Retinal pigment epithelial cell (primary cell): ENCODE measurements at places on chromosomes 5 and 9.

DNA sequence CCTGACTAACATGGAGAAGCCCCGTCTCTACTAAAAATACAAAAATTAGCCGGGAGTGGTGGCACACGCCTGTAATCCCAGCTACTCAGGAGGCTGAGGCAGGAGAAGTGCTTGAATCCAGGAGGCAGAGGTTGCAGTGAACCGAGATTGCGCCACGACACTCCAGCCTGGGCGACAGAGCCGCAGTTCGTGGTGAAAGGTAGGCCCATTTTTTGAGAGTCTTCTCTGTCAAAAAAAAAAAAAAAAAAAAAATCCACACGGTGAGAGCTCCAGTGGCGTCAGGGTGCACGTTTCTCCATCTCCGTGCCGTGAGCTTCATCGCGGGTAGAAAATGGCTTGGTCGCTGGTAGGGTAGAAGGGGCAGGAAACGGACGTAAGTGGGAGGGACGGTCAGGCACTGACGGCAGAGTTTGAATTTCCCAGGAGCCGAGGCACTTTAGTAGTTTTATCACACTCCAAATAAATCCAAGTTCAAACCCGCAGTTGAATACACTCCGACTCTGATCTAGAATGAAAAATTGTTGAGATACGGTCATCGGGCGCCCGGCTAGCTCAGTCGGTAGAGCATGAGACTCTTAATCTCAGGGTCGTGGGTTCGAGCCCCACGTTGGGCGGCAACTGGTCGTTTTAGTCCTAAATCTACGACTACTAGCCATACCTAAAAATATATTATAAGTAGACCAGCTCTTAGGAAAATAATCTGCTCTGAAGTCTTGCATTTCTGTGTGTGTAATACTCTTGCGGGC is 2.4 kb upstream of the TRIM7 start:
- DNase-seq, result no peak

DNA sequence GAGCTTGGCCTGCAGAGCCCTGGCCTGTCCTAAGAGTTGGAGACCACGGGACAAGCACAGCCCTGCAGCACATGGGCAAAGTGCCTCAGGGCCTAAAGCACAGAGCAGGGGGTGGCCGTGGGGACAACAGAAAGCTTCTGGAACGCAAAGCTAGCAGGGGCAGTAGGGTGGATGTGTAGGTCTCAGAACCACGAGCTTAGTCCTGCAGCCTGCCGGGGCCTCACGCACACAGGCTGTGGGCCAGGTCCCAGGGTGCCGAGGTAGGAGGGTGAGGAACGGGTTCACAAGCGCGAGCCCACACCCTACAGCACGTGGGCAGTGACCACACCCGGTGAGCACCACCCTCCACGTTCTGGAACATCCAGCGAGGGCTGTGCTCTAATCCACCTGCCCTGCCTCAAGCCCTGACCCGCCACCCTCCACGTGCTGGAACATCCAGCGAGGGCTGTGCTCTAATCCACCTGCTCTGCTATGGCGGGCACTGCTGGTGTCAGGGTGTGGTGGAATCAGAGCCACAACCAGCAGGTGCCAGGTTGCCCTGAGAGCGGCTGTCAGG is 9.3 kb downstream of the CLPTM1L start:
- DNase-seq, result no peak

DNA sequence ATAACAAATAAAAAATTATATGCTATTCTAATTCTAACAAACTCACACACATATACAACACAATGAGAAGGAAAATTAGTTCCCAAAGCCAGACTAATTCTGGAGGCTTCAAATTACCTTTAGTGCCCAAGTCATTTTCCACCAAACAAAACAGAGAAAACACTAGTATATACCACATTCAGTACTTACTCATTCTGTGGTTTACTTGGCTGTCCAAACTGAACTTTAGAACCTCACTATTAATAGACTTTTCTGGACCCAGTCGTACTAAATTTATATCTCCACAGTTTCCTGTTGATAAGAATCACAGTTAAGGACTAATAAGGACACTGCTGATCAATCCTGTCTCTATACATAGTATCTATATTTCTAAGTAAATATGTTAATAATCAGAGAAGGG is 66.4 kb downstream of the SETX start:
- DNase-seq, result no peak

GRCh38 chr9:123485216-123485615 is 129.2 kb downstream of the CRB2 start:
- DNase-seq, result no peak

DNA sequence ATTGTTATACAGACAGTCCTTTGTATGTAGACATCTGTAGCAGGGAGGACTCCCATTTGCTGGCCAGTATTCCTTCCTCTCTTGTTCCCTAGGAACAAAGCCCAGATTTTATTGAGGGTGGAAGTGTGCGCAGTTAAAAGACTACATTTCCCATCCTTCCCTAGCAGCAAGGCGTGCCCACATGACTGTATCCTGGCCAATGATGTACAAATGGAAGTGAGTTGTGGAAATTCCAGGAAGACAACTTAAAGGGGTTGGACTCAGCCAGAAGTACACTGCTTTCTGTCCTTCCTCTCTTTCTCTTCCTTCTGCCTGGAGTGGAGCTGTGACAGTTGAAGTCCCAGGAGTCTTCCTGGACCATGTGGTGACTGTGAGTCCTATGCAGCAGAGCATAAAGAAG is 89.0 kb downstream of the HRH2 start:
- DNase-seq, result no peak

GRCh38 chr5:141512390-141512910 is 23.6 kb downstream of the PCDHGC5 start:
- no peak for DNase-seq

GRCh38 chr9:115367780-115368525 is 250.0 kb upstream of the TNC start:
- DNase-seq, result no peak

GRCh38 chr9:76161541-76161940 is 232.7 kb downstream of the RFK start:
- no peak for DNase-seq

- peak; percentile 36 for DNase-seq
Measured at GRCh38 chr9:123832858-123833650, 96.9 kb downstream of the DENND1A start.

DNA sequence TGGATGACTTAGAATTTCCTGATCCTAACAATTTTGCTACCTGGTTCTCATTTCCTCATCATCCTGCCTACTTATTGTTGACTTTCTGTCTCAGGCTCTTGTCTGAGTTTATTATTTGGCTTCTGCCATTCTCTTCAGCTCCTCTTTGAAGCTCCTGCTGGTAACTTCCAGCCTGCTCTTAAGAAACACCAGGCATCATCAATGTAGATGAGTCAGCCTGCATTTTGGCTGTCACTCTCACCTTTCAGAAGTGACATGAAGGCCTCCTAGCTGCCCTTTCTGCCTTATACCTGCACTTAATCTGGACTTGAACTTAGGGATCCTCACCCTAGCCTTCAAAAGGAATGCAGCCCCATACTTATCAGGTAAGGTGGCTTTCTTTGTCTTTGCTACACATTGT is 551.8 kb upstream of the ZNF608 start:
- DNase-seq, result no peak

DNA sequence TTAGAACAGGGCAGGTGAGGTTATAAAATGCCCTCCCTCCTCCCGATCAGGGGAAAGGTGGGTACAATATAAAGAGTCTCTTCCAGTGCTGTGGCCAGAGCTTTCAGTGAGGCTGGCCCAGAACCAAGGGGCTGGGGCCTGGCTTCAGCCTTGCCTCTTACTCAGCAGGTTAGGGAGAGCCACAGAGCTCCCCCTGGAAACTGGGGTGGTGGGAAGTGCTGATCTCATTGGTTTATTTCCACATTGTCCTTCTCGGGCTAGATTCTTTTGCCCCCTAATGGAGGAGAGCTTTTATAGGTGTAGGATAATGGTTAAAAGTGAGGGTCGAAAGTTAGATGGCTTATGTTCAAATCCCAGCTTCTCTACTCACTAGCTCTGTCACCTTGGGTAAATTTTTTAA is 186.7 kb upstream of the TBC1D2 start:
- DNase-seq, result no peak

DNA sequence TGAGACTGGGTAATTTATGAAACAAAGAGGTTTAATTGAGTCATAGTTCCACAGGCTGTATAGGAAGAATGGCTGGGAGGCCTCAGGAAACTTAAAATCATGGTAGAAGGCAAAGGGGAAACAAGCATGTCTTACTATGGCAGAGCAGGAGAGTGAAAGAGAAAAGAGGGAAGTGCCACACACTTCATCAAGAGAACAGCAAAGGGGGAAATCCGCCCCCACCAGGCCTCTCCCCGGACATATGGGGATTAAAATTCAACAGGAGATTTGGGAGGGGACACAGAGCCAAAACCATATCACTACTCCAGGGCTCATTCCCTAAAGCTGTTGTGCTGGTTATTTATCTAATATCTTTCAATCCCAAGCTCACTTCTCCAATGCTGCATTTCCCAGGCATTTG is 50.2 kb upstream of the NR3C1 start:
- no peak for DNase-seq

DNA sequence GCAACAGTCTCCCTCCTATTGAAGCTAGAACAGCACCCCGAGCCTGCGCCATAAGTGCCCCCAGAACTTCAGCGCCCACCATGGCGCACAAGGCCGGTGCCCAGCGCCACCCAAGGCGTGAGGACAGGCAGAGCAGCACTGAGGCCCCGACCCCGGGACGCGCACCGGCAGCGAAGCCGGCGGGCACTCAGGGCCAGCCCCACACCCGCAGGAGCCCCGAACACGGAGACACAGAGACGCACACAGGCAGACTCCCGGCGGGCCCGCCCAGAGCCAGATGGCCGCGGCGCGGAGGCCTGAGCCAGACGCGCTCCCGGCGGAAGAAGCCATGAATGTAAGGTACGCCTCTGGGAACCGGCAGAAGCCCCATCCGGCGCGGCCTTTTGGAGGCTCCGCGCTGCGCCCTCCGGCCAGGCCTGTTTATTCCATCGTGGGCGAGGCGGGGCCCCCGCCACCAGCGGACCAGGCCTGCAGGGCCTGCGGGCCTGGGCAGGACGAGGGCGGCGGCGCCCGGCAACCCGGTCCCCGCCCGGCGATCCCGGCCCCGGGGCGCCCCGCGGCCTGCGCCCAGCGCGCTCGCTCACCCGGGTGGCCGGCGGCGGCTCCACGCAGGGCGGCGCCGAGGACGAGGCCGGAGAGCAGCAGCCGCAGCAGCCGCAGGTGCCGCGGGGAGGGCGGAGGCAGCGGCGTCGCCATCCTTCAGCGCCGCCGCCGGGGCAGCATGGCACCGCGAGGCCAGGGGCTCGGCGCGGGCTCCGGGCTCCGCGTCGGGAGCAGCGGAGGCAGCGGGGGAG is 486 bp downstream of the NPDC1 start:
- no peak for DNase-seq

GRCh38 chr5:56532466-56532865 is 282.9 kb upstream of the MAP3K1 start:
- no peak for DNase-seq

- DNase-seq, result no peak
Measured at GRCh38 chr5:76920491-76920890, 32.4 kb upstream of the CRHBP start.

- DNase-seq, result no peak
Measured at GRCh38 chr5:149824120-149824519, 94.0 kb downstream of the PPARGC1B start.

DNA sequence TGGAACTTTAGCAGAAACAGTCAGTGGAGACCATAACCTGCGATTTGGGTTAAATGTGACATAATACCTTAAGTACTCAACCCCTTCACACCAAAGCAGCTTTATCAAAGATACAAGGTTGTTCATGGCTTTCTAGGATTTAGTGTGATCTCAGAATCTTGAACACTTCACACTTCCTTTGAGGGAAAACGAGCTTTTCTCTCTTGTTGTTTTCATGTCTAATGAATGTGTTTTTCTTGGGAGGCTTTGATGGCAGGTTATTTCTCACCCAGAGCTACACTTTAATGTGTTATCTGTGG is 437.0 kb downstream of the TMEM232 start:
- no peak for DNase-seq
